ENCODE measurements at places on chromosomes 2 and 18.
A peak's percentile ranks its signal among the peaks of the same experiment; 100 is the strongest.

DNA sequence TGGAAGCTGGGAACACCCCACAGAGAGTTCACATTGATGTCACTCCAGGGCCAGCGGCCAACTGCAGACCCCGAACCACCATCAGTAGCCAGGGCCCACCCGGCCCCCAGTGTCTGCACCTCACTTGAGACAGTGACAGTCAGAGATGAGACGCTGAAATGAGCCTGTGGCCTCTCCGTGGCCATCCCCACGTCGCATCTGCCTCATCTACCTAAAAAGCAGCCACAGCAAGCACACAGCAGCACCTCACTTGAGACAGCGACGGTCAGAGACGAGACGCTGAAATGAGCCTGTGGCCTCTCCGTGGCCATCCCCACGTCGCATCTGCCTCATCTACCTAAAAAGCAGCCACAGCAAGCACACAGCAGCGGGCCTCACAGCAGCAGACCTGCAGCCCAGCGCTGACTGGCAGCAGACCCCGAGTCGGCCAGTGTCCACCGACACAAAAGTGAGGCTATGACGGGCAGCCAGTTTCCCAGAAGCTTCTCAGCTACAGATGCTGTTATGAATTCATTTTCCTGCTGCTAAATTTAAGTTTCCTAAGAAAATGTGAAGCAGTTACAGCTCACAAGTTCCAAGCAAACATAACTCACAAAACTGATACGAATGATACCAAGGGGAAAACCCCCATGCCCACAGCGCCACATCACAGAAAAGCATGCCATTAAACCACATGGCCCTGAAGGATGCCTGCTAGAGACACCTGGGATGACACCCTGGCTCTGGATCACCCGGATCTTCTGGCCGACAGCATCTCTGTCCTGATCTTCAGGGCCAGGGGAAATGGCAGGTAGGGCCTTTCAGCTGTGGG lies 27.7 kb downstream of the SNORC start:
- no peak for DNase-seq
- no peak overlapping the region for H3K27ac ChIP-seq
- peaks cover under 1% of the 10 kb centered on the region for H3K27me3 ChIP-seq
- no peaks in the 10 kb centered on the region for H3K4me1 ChIP-seq

DNA sequence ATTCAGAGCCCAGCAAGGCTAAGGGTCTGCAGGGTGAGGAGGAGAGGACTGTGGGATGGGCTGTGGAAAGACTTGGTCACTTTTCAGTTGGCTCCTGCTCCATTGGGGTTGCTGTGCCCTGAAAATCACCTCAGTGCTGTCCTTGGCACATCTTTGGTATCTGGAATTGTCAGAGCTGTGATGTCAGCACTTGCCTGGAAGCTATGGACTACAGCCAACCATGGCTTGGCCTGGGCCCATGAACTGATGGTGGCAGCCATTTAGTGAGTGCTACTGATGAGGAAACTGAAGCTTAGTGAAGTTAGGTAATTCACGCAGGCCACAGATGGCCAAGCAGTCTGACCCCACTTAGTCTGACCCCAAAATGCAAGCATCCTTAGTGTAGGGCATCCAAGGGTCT lies 121.8 kb upstream of the SERPINE2 start:
- H3K4me1 ChIP-seq = no peaks in the 10 kb centered on the region
- DNase-seq = no peak
- H3K36me3 ChIP-seq = no peaks in the 10 kb centered on the region
- peaks cover 10% of the 10 kb centered on the region for H3K27me3 ChIP-seq

GRCh38 chr2:241112592-241112991 lies 10.5 kb upstream of the MTERF4 start:
- H3K27ac ChIP-seq = peak overlapping the region; percentile 94
- H3K4me1 ChIP-seq = peaks cover 53% of the 10 kb centered on the region
- no peak for DNase-seq
- H3K27me3 ChIP-seq = no peaks in the 10 kb centered on the region

DNA sequence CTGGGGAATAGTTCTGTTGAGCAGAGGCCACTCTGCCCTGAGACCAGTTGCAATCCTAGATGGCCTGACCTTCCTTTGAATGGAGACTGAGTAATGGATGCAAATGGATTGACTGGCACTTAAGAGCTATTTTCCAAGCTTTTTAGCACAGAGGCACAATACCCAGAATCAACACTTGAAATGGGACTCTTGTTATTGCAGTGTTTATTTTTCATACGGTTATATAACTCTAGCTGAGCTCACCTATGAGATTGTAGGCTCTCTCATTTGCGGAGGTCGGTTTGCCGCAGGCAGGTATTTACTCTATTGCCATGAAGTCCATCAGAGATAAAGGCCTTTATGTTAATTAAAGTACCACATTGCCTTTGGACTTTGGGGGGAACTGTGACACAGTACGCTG lies 422.3 kb upstream of the CELF4 start:
- no peaks in the 10 kb centered on the region for H3K27me3 ChIP-seq
- DNase-seq = no peak
- no peaks in the 10 kb centered on the region for H3K4me1 ChIP-seq
- no peak overlapping the region for H3K4me3 ChIP-seq
- no peak overlapping the region for H3K27ac ChIP-seq

GRCh38 chr2:52934920-52935640 lies 832.5 kb upstream of the CHAC2 start:
- no peaks in the 10 kb centered on the region for H3K4me1 ChIP-seq
- H3K4me3 ChIP-seq = no peak overlapping the region
- H3K27me3 ChIP-seq = no peaks in the 10 kb centered on the region
- H3K27ac ChIP-seq = no peak overlapping the region
- no peaks in the 10 kb centered on the region for H3K36me3 ChIP-seq

- H3K4me1 ChIP-seq = no peaks in the 10 kb centered on the region
- H3K27ac ChIP-seq = no peak overlapping the region
- no peak overlapping the region for H3K4me3 ChIP-seq
- H3K36me3 ChIP-seq = no peaks in the 10 kb centered on the region
Observed at GRCh38 chr2:12441750-12442475, 274.8 kb upstream of the TRIB2 start.
